BJ (cell line): ENCODE measurements at places on chromosomes 2 and 18. TPM values are rescaled to one million over a fixed set of nuclear protein-coding genes. Genes with fewer than 3 reads are reported as not detected.

Gene BOD1L2
- not detected in 2 replicates for polyA plus RNA-seq

- DNase-seq, result no peak
Measured at GRCh38 chr2:68553098-68553497, 85.7 kb downstream of the APLF start.

GRCh38 chr2:186984481-186984880 lies 135.5 kb upstream of the ZSWIM2 start:
- no peak for DNase-seq

GRCh38 chr2:27071990-27072830 lies 756 bp upstream of the OST4 start:
- DNase-seq, result no peak

DNA sequence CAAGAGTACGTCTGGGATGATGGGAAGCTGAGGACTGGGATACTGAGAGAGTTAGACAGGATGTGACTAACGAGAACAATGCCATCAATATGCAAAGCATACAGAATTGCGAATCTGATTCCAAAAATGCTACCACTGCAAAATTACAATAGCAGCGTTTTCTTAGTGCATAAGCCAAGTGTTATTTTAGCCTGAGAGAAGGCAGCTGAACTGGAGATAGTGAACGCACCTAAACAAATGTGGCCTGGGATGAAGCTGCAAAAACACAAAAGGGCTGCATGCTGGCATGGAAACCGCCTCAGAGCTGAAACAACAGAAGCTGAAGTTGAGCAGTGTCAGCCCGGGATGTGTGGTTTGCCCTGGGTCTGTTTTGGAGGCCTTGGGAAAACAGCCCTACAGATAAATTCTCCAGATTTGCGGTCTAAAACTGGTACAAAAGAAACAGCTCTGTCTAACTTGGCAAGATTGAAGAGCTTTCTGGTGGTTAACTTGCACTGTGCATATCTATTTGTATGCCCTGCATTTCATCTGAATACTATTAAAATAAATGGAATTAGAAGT lies 45.5 kb downstream of the LYPD6 start:
- no peak for DNase-seq

GRCh38 chr18:51621864-51622160 lies 424.3 kb upstream of the MEX3C start:
- DNase-seq, result no peak

Gene GLI2
- 5.1 and 8.1 TPM in 2 replicates for polyA plus RNA-seq

DNA sequence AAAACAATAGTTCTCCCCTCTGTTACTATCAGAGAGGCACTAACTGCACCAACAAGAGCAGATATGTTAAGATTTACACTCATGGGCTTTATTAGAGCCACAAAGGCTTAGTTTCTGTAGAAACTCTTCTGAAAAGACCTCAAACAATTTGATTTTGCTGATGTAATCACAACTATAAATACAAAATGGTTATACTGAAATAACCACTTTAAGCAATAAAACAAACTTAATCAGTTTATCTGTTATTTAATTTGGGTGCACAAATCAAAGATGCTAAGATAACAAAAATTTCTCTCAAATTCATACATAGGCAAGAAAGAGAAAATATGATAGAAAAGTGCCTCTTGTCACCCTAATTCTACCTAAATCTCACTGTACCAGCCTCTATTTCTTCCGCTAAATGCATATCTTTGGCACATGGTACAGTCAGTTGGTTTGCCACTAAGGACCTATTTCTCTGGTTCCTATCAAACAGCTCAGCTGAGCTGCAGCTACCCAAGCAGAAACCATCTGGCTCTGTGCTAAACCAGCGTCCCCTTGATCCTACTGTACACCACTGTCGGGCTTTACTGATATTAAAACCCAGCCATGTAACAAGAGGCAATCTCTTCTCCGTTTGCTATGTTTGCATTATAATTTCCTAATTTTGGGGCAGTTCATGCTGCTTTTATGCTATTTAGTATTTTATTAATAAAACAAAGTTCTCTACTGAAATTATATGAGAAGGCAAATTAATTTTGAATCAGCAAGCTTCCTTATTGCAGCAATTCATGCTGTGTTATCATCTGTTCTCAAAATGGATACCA lies 60.1 kb downstream of the CWC22 start:
- DNase-seq, result no peak

- no peak for DNase-seq
Measured at GRCh38 chr2:68832233-68832869, 38.8 kb downstream of the BMP10 start.

- DNase-seq, result peak; percentile 8
Measured at GRCh38 chr2:73293534-73294171, at the start of gene EGR4. TSS of gene EGR4 (minus strand) at chr2:73293548. CDS start at chr2:73293317, 231 bp downstream.

GRCh38 chr2:190379249-190379964 lies 28.7 kb upstream of the MFSD6 start:
- no peak for DNase-seq

DNA sequence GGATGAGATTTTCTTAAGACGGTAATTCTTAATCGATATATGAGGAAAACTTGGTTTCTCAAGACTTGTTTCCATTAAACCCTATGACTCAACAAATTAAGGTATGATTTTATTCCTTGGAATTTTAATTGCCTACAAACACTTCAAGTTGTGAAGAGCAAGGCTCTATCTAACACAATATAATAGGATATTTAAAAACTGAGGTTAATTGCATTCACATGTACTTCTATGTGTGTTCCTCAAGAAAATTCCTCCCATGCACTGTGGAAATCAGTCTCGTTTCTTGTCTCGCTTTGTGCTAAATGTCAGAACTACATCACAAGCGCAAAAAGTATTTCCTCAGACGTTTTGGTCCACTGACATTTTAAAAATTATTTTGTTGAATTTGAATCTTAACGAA lies 109.6 kb upstream of the UNC80 start:
- no peak for DNase-seq

DNA sequence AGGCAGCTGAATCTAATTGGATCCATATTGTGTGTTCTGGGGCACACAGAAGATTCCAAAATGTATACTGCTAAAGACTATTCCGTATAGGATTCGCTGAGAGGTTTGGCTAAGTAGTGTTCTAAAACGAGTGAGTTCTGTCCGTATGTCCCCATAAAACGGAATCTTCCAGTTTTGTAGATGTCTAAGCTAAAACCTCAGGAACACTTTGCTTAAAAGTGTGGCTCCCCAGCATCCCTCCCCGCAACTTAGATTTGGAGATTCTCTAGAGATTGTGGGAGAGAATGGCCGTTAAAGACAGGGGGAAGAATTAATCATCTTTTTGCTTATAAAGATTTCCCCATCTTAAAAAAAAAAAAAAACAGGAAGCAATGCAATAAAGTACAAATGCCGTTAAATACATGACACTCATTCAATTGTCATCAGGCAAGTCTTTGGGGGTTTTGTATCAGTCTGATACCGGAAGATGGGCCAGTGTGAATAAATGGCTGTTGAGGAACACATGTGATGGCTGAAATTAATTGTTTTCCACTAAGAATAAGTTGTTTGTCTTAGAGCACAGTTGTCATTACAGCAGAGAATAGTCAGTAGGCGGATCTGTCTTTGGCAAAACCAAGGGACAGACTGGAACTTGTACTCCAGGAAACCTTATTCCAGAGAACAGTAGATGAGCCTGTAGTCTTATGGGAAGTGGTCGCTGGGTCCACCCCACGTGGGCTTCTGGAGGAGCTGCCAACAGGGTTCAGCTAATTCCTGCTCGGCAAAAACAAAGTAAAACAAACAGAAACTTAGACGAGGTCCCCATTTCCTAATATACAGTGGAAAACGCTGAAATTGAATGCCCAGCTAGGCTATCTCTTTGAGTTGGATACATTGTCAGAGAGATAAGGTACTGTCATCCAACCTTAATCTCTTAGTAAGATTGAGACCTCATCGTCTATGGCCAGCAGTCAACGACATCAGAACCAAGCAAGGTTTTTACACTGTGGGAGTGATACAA lies 1.7 kb downstream of the EMILIN2 start:
- DNase-seq, result no peak

DNA sequence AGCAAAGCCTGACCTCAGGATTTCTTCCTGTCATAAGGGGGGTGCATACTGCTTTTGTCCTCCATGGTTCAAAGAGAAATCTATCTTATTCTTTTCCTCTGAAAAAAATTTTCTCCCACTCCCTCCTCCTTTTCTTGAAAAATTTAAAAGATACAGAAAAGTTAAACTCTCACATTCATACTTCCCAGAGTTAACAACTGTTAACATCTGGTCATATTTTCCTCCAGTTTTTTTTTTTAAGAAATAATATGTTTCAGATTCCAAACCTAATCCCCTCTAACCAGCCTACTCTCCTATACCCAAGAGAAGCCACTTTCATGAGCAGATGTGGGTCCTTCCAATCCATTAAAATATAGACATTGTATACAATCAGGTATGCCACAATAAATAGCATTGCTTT lies 378.9 kb upstream of the HNRNPA3 start:
- no peak for DNase-seq

GRCh38 chr2:111122631-111123421 lies 2.1 kb downstream of the BCL2L11 start:
- DNase-seq, result peak; percentile 20

DNA sequence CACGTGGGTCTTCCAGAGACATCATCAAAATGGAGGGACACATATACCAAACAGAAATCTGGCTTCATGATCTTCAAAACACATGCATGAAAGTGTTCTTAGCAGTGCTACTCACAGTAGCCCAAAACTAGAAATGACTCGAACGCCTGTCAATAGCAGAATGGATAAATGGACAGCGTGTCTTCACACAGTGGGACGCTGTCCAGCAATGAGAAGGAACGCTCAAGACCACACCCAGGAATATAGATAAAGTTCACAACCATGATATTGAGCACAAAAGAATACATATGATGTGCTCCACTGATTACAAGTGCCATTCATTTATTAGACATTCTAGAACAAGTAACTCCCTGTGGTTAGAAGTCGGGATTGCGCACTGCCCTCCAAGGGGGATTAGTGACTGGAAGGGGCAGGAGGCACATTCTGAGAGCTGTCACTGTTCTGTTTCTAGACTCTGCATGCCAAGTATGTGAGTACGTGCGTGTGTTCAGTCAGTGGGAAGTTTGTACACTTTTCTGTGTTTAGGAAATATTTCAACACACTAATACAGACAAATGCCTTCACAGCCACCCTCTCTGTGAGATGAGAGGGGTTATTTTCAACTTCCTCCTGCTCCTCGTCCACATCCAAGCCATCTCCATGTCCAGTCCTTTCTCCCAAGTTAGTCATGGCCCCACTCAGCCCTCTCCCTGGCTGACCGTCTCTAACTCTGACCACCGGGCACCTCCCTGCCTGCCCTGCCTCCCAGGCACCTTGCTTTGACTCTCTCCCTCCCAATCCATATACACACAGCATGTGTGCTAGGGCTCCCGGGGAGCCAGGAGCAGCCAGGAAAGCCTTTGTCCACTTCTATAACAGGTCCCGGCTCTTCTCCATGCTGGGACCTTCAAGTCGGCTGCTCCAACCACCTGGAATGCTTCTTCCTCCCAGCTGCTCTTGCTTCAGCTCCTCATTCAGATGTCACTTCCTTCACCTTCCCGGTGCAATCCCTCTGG lies 26.9 kb upstream of the TNS1 start:
- DNase-seq, result no peak

Gene PID1
- polyA plus RNA-seq, result 4.9 and 8.8 TPM in 2 replicates

Gene SKOR2
- not detected in 2 replicates for polyA plus RNA-seq

Gene EHBP1
- 43.8 and 61.5 TPM in 2 replicates for polyA plus RNA-seq
